ENCODE measurements at places on chromosomes 2 and 18.

DNA sequence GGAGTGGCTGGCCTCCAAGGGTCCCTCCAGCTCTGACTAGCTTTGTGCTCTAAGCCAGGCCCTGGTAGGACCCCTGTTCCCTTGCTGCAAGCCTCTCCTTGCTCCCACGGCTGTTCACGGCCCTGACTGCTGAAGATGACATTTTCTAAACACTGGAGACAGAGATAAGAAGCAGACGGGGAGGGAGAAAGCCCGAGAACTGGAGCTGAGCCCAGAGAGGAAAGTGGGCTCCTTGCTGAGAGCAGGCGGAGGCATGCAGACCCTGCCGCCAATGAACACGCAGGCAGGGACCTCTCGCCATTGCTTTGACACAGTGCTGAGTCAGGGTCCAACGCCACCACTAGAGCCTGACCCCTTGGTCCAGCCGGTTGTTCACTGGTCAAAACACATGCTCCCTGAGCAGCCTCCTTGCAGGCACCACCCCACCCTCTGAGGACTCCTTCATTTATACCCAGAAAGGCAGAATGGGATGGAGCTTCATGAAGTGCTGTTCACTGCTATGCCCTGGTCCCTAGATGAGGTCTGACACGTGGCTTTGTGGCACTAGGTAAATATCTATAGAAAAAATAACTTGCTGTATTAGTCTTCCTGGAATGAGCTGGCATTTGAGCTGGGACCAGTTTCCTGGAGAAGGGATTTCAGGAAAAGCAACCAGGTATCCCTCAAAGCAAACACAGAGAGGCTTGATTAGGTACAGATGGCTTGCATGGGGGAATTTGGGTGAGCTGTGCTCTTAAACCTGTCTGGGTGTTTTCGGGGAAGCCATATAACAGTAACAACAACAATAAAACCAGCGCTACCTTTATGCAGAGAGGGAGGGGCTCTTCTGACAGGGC, 65.7 kb downstream of the MCFD2 start:
- peak; percentile 10 for DNase-seq

DNA sequence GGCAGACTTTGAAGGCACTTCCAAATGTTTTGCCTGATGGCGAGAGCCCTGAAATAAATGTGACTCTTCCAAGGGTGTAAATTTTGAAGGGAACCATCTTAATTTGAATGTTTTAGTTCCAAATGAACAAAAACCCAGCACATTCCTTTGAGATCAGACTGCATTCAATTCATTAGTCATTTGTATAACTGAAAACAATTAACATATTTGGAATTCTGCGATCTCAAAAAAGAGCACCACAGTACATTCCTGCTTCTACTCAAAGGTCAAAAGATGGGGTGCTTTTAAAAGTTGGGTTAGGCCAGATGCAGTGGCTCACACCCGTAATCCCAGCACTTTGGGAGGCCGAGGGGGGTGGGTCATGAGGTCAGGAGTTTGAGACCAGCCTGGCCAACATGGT, 38.2 kb upstream of the CHRNA1 start:
- DNase-seq: no peak

GRCh38 chr18:24600076-24600654, 139.7 kb downstream of the HRH4 start:
- no peak for DNase-seq

DNA sequence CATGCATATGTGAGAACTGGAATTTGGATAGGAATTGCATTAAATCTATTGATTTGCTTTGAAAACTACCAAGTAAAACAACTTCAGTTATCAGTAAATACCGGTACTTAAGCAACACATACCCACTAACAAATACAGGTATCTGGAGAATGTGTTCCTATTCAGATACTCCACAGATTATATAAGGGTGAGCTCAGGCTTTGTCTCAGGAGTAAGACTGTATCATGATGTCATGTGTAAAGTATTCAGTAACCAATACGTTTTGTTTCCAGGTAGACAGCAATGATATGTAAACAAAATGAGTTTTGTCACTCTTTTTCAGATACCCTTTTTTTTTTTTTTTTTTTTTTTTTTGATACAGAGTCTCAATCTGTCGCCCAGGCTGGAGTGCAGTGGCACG, 74.8 kb downstream of the DSC3 start:
- DNase-seq: no peak

- DNase-seq: no peak
Measured at GRCh38 chr2:161576421-161576820, 47.8 kb upstream of the SLC4A10 start.

DNA sequence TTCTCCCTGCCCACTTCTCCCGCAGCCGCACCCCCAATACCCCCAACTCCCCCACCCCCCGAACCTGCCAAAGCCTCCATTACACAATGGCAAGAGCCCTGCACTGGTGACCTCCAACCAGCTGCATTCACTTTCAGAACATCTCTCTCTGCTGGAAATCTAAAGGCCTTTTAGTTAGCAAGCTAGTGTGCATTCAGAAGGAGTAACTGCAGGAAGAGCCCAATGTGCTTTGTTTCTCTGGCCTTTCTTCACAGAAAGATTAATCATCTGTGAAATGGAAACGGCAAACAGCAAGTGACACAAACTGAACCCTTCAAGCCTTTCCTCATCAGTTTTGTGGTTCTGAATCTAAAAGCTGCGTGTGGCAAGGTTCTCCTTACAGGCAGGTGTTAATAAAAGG, 124.2 kb downstream of the OLA1 start:
- no peak for DNase-seq

- no peak for DNase-seq
Measured at GRCh38 chr2:216629784-216630183, 3.4 kb upstream of the IGFBP2 start.

DNA sequence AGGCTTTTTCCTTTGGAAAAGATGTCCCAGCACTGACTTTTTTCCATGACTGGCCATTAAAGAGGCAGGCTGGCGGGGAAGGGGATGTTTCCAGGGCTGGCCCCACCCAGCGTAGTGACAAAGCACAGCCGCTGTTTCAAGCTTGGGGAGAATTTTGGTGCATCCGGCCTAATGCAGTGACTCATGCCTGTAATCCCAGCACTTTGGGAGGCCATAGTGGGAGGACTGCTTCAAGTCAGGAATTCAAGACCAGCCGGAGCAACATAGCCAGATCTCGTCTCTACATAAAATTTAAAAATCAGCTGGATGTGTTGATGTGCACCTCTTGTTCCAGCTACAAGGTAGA, 78.0 kb upstream of the SH3BP4 start:
- DNase-seq: no peak

GRCh38 chr2:112708968-112709367, 11.9 kb upstream of the NT5DC4 start:
- DNase-seq: no peak

- DNase-seq: no peak
Measured at GRCh38 chr2:205650931-205651330, 31.4 kb upstream of the NRP2 start.

GRCh38 chr18:2986150-2986865, 26.6 kb downstream of the LPIN2 start:
- no peak for DNase-seq

DNA sequence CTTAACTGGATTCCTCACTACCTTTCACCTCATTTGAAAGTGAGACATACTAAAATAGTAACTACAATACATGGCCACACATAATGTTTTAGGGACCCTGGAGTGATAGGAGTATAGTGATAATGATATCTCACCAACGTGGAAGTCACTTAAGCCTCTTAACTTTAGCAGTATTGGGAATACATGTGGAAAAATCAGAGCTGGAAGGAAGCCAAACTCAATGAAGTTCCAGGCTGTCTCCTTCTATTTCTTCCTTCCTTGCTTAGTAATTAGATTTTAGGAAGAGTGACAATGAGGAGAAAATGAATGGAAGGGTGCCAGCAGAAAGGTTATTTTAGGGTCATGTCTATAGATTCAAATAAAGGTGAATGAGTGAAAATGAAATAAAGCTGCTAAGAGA, 387.3 kb downstream of the PLCL1 start:
- DNase-seq: no peak
